A549 treated with ZK216348 at 1 μM for 4 hours (cell line): ENCODE measurements at places on chromosomes 12 and 14. TPM values are rescaled to one million over a fixed set of nuclear protein-coding genes. Genes with fewer than 3 reads are reported as not detected.

The SDR9C7 gene
- total RNA-seq, result not detected in 5 replicates

The RIPK3 gene
- total RNA-seq, result not detected in 5 replicates

The MOK gene
- total RNA-seq, result 21.7 to 27.1 TPM (median 23.5 TPM) in 5 replicates

The NYNRIN gene
- total RNA-seq, result 0.25 to 0.57 TPM (median 0.27 TPM) in 5 replicates

The CYP46A1 gene
- 0.05 to 0.29 TPM (median 0.13 TPM) in 4 of 5 replicates, not detected in the other for total RNA-seq

The SOS2 gene
- total RNA-seq, result 6.1 to 12.9 TPM (median 11.6 TPM) in 5 replicates

The KCNJ8 gene
- total RNA-seq, result 0.18 to 0.78 TPM (median 0.39 TPM) in 5 replicates
